NCI-H1436 (cell line): ENCODE measurements at places on chromosomes 3 and 15.

DNA sequence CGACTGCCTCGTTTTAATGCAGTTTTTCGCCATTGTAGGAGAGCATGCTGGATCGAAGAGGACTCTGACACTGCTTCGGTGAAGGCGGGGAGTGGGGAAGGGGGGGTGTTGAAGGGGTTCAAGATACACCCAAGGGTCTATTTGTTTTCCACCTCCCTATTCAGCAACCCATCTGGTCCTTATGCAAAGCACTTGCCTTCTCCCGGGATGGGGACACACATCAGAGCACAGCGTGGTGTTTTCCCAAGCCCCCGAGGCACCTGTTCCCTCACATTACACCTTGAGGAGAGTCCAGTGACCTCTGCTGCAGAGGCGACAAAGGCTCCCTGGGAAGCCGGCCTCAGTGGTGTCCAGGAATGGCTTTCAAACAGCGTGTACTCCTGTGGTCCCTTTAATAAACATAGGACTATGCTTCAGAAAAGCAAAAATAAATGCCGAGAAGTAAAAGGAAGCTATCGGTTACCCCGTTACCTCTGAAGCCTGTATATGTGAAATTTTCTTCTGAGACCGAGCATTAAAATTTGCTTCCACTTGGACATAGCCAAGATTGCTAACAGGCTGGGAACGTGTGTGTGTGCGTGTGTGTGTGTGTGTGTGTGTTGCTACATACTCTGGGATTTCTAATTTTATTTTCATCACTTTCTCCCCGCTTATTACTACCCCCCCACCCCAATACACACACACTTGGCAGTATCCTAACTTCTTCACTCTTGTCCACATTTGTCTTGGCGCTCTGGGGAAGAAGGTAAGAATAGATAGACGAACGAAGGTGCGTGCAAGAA lies 53.2 kb downstream of the CCDC54 start:
- DNase-seq, result no peak

- no peak for DNase-seq
These were observed 279.9 kb downstream of the PTPRG start for GRCh38 chr3:61841111-61841845.

- DNase-seq, result no peak
These were observed 116.1 kb downstream of the KLF13 start for GRCh38 chr15:31442699-31443111.

GRCh38 chr3:134366928-134367811 lies 7.1 kb downstream of the AMOTL2 start:
- DNase-seq, result no peak

- no peak for DNase-seq
These were observed 74.1 kb downstream of the NR2F2 start for GRCh38 chr15:96404560-96404959.

GRCh38 chr3:45552794-45553371 lies 41.7 kb upstream of the LIMD1 start:
- no peak for DNase-seq

GRCh38 chr15:40836020-40836419 lies 7.5 kb upstream of the PPP1R14D start:
- DNase-seq, result no peak

DNA sequence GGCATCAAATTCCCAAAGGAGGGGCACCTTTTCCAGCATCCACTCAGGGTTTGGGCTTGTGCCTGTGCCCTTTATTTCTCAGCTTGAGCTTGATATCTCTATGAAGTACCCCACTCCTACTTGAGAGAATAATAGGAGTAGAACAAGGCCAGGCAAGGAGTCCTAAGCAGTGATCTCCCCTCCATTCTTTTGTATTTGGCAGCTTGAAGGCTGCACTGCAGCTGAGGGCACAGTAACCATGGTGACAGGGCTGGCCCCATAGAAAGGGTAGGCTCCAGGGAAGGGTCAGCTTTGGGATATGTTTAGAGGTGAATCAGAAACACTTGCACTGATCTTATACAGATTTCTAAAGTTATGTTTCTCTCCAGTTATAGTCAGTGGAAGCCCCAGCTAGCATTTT lies 145.4 kb upstream of the SLC24A5 start:
- DNase-seq, result peak; percentile 4

GRCh38 chr3:33799202-33799551 lies 747 bp downstream of the PDCD6IP start:
- no peak for DNase-seq
